ENCODE measurements at places on chromosomes 3 and 15. TPM values are rescaled to one million over a fixed set of nuclear protein-coding genes. Genes with fewer than 3 reads are reported as not detected.

Gene PP2D1
- polyA plus RNA-seq: 37.5 TPM

Gene LMOD3
- polyA plus RNA-seq: 0.55 TPM

Gene MITF
- polyA plus RNA-seq: 5.8 TPM

Gene KCNH8
- 2.0 TPM for polyA plus RNA-seq

Gene MGLL
- polyA plus RNA-seq: 26.0 TPM

Gene TMC3
- 0.26 TPM for polyA plus RNA-seq

Gene RASL12
- polyA plus RNA-seq: 43.9 TPM

Gene C2CD4A
- 0.08 TPM for polyA plus RNA-seq

Gene KCNAB1
- polyA plus RNA-seq: 8.9 TPM

Gene TYRO3
- 99.0 TPM for polyA plus RNA-seq

Data from testis (tissue), 5 donors.